ENCODE measurements at places on chromosomes 2 and 18. TPM values are rescaled to one million over a fixed set of nuclear protein-coding genes. Genes with fewer than 3 reads are reported as not detected.
A peak's percentile ranks its signal among the peaks of the same experiment; 100 is the strongest.

DNA sequence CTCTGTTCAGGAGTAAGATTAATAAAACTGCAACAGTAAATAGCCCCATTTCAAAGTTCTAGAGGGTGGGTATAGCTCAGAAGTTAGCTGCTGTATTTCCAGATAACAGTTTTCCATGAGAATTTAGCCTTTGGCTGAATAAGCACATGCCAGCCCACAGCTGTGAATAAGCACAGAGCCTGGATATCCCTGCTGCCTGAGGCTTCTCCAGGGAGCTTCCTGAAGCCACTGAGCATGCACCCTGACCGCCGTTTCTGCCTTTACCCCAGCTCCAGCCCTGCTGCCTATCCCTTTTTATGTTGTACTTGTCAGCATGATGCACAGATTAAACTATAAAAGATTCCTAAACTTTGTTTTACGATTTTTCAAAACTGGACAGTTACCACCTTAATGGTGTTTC lies 85.3 kb downstream of the FEZ2 start:
- DNase-seq: no peak

Gene YIPF4
- total RNA-seq: 44.3 TPM

- no peak for DNase-seq
These were observed 92.7 kb upstream of the PXDN start for GRCh38 chr2:1837022-1837421.

DNA sequence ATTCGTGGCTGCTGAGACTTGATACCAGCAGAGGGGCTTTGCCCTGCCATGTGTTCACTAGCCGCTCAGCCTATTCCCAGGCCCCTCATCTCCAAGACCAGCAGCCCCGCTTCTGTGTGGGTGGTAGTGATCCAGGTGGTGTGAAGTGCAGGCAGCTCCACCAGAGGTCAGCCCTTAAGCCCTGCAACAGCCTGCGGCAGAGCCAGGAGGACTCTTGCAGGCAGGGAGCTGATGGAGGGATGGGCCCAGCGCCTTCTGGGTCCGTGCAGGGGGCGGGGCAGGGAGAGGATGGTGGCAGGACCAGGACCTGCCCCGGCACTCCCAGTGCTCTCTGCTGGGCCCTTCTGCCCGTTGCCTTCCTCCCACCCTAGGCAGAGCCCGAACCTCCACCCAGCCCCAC lies 162.0 kb downstream of the SH3BP4 start:
- DNase-seq: no peak

DNA sequence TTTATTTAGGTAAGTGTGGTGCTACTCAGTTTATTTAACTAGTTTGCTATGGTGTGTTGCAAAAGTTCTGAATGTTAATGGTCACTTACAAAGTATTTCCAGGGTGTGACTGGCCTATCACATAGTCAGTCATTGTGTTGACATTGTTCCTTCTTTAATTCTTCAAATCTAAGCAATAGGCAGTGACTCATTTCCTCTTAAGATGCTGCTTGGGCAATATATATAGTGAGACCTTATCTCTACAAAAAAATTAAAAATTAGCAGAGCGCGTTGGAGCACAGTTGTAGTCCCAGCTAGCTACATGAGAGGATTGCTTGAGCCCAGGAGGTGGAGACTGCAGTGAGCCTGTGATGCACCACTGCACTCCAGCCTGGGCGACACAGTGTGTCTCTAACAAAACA lies 5.8 kb upstream of the CCDC88A start:
- DNase-seq: no peak

DNA sequence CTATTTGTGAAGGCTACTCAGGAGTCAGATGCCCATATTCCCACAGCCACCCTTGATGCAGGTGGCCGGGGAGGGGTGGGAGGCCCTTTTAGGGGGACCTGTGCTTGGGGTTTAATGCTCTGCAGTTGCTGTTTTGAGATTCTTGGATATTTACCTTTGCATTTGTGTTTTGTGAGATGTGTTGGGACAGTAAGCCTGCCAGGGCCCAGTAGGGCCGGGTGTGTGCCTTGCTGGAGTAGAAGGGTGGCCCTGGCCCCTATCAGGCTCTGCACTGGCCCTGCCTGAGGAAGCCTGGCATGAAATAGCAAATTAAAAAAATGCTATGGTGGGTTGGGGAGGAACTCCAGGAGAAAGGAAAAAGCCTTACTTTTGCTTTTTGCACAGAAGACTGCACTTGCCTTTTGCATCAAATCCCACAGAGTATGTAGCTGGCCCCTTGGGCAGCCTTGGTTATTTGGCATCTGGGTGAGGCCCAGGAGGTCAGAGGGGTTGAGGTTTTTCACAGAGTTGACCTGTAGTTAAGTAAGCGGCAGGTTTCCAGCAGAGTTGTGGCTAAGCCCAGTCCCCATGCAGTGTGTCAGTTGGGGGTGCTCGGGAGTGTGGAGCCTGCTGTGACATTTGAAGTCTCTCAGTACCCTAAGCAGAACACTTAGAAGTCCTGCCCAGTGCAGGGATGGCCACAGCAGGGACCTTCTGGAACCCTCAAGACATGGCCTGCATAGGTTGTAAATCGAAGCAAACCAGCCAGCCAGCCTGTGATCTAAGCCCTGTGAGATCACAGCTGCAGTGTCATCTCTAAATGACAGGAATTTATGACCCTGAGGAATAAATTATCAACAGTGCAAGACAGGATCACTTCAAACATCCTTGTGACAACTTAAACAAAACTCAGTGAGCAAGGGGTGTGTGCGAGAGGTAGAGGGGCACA lies 68.8 kb downstream of the SH3RF3 start:
- no peak for DNase-seq

DNA sequence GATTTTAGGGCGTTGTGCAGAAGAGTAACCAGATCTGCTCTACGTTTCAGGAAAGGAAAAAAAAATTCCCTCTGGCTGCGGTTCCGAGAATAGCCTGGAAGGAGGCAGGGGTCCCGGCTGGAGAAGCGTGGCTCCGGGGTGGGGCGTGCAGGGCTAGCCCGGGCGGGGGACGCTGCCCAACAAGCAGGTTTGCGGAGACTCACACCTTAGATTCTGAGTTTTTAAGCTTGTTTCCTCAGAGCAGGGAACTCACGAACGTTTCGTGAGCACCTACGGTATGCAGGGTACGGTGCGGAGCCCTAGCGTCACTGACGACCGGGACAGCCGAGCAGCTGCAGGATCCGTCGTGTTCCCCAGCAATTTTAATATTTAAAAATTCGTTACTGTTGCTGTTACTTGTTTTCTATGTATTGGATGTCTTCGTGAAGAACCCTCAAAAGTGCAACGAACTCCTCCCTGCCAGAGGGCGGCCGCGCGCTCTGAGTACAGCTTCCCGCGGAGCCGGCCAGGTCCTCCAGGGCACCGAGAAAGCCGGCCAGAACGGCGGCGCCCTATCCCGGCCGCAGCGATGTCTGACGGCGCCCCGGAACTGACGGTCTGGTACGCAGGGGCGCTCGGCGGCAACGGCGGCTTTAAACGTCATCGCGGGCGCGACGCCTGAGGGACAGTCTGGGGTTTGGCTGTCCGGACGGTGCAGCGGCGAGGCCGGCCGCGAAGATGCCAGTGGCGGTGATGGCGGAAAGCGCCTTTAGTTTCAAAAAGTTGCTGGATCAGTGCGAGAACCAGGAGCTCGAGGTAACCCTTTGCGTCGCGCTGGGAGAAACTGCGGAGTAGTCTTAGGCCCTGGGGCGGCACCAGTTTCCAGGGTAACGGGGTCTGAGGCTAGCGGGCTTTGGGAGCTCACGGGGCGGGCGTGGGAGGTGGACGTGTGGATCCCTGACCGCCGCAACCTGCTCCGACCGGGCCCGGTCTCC lies at the start of gene COPS8:
Gene COPS8 (plus strand): TSS at position 642 of the 974 bp plus-strand sequence. CDS start 76 bp downstream, at position 718.
- DNase-seq: peak; percentile 94

Gene IL36RN
- total RNA-seq: not detected

DNA sequence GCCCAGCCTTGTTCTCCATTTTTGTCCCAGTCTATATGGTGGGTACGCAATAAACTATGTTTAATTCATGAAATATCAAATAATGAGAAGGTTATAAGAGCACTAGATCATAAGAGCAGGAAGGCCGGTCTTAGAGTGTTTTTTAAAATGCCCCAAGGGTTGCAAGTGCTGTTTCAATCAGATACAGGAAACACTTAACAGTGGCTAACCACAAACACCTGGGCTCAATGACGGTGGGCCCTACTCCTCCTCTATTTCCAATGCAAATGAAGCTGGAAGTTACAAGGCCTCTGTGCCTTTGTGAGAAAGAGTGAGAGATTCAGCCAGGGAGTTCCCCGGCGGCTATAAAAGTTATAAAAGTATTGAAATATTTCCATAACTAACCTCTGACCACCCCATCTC lies 18.9 kb upstream of the WDR33 start:
- DNase-seq: peak; percentile 86

DNA sequence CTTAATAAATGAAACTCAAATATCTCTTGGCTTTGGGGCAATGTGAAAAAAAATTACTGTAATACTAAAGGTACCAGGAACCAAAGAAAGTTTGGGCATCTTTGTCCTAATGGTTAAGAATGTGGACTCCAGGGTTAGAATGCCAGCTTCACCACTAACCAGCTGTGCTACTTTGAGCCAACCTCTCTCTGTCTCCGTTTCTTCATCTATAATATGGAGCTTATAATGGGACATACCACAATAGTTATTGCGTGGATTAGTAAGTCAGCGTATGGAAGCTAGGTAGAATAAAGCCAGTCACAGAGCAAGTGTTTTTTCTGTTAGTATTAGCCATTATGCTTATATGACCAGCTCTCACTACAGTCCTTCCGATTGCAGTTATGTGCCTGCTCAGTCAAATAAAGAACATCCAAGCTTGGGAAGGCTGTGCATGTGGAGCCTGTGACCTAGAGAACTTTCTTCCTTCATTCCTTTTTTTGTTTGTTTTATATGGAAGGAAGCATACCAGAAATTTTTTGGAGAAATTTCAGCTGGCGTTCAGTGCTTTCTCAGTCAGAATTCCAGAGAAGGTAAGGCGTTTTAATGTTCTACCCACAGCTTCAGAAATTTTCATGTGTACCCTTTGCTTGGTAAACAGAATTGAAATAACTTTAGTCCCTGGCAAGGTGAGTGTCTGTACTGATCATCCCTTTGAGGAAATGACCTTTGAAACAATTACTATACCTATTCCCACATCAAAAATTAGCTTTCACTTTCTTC lies 114.0 kb upstream of the RND3 start:
- DNase-seq: no peak

DNA sequence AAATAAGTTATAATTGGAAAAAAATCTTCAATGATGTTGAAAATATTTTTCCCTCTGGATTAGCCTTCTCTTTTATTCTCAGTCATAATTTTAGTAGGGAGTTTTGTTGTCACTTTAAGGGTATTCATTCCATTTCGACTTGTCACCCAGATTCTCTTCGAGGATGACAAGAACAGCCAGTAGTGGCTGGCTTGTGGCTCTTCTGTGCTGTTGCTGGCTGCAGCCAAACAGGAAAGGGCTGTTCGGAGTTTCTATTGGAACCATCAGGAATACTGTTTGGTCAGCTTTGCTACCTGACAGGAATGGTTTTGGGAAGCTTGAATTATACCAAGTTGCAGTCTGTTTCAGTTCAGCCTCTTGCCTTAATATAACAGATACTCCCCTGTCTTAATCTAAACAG lies 41.6 kb downstream of the MGAT5 start:
- DNase-seq: no peak
